ENCODE measurements at places on chromosomes 6 and 20.

- DNase-seq: no peak
Measured at GRCh38 chr20:63074182-63074581, 67.4 kb upstream of the BHLHE23 start.

DNA sequence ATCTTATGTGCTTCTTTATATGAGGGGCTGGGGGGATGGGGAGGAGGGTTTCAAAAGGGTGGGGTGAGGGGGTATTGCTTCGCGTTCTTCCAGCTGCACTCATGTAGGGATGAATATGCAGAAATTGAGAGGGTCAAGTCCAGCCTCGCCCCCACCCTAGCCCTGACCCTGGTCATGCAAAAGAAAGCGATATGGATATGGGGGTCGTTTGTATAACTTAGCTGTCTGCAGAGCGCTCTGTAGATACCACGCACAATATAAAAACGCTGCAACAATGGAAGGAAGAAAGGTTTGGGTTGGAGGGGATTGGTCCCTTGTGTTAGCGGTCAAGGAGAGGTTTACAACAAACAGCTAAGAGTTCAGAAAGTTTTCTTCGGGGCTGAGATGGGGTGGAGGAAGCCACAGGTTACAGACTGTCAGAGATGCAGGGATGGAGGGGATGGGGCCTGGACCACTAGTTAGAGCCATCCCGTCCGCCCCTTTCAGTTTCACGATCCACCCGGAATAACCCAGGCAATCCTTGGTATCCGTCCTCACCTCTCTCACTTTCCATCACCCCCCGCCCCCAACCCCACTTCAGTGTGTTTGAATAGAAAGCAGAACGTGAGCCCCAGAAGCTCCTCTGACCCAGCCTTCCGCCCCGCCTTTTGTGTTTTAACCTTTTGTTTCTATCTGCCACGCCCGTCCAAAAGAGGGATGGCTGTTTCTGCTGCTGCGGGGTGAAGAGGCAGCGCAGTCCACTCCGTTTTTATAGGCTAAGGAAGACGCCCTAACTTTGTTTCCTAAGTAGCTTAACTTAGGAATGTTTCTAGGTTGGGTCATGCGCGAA lies 73.5 kb downstream of the SOX4 start:
- no peak for DNase-seq

DNA sequence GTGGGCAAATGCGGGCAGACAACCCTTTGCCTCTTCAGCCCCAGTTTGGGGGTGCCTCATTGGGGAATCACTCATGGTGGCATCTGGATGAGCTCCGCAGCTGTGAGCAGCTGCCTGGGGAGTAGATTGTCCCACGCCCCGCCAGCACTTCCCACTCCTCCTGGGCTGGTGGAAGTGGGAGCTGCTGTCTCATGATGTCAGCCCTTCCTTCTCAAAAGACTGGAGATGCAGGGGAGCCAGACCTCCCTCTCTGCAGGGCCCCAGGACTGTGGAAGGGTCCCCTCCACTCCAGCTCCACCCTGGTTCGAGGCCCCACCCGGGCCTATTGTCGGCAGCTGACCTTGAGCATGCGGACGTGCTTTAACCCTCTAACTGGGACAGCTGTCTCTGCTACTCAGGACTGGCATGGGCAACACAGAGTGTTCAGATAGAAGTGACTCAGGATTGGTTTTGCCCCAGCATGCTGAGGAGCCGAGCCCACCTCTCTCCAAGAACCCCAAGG lies 2.0 kb downstream of the UNC93A start:
- no peak for DNase-seq

DNA sequence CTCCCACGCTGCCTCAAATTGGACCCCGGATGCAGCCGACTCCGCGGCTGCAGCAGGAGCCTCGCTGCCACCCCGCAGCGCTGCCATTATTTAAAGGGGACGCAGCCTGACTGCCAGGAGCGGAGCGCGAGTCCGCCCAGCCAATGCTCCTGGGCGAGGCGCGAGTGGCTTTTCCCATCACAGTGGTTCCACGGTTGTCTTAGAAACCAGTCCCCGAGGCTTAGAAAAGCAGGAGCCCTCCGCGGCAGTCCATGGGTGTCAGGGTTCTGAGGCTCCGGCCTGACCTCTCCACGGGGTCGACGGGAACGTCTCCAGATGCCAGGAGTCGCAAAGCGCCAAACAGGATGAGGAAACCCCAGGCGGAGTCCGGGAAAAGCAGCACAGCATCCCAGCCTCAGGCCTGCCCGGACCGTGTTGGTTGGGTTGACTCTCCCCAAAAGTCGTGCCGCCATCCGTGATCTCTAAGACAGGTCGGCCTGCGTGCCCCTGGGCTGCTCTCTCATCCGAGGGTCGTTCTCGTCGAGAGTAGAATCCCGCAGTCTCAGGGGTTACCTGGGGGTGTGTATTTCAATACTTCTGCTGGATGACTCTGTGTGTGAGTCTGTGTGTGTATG lies 975.8 kb upstream of the DEFB115 start:
- DNase-seq: no peak

GRCh38 chr6:1834207-1834606 lies 224.5 kb downstream of the FOXC1 start:
- DNase-seq: no peak

DNA sequence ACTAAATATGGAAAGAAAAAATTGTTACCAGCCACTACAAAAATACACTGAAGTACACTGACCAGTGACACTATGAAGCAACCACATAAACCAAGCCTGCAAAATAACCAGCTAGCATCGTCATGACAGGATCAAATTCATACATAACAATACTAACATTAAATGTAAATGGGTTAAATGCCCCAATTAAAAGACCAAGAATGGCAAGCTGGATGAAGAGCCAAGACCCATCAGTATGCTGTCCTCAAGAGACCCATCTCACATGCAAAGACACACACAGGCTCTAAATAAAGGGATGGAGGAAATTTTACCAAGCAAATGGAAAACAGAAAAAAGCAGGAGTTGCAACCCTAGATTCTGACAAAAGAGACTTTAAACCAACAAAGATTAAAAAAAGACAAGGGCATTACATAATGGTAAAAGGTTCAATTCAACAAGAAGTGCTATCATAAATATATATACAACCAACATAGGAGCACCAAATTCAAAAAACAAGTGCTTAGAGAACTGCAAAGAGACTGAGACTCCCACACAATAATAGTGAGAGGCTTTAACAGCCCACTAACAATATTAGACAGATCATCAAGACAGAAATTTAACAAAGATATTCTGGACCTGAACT lies 104.8 kb downstream of the HACE1 start:
- DNase-seq: no peak

GRCh38 chr6:112065426-112065986 lies 11.6 kb downstream of the CCN6 start:
- DNase-seq: no peak

- no peak for DNase-seq
Measured at GRCh38 chr20:11332381-11332780, 585.3 kb upstream of the BTBD3 start.

DNA sequence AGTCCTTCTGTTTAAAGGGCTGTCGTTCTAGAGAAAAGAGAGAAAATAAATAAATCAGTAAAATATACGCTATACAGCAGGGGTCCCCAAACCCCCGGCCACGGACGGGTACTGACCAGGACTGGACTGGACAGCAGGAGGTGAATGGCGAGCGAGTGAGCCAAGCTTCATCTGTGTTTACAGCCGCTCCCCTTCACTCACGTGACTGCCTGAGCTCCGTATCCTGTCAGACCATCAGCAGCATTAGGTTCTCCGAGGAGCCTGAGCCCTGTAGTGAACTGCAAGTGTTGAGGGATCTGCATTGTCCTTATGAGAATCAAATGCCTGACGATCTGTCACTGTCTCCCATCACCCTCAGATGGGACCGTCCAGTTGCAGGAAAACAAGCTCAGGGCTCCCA lies 76.5 kb downstream of the ZNF217 start:
- no peak for DNase-seq

- no peak for DNase-seq
Measured at GRCh38 chr6:138965291-138965874, 22.7 kb downstream of the REPS1 start.

GRCh38 chr20:58044931-58045555 lies 183.4 kb downstream of the ANKRD60 start:
- DNase-seq: no peak

GRCh38 chr6:112980676-112981075 lies 633.5 kb downstream of the RFPL4B start:
- no peak for DNase-seq

DNA sequence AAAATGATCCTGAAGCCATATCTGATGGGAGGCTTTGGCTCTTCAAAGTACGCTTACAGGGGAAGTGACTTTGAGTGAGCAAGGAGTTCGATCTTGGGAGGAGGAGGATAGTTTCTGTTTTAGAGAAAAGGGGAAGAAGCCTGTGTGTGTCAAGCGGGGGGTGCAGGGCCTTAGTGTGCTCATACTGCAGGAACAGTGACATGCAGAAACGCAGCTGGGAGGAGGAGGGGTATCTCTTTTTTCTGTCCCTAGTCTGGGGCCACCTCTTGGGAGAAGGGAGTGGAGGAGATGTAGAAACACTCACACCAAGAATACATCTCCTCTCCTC lies 19.8 kb downstream of the SIRPD start:
- no peak for DNase-seq

DNA sequence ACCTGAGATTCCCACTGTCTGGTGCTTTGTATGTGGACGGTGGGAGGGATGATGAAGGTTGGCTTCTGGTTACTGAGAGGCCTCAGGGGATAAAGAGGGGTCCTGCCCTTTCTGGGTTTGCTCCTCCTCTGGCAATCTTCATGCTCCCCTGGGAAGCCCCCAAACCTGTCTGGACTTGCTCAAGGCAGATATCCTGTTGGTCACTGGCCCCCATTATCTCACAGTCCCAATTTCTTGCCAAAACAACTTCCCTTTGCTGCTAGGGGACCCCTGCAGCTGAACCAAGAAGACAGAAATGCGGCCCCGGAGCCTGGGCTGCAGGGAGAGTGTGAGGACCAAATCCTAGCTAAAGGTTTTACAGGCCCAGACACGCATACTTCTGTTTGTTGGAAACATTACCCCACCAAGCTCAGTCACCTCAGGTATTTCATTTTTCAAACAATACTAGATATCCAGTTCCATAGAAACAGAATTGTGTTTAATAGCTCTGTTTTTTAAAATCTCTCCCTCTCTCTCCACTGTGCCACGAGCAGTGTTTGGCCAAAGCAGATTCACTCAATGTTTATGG lies 63.4 kb upstream of the MRPS10 start:
- no peak for DNase-seq

DNA sequence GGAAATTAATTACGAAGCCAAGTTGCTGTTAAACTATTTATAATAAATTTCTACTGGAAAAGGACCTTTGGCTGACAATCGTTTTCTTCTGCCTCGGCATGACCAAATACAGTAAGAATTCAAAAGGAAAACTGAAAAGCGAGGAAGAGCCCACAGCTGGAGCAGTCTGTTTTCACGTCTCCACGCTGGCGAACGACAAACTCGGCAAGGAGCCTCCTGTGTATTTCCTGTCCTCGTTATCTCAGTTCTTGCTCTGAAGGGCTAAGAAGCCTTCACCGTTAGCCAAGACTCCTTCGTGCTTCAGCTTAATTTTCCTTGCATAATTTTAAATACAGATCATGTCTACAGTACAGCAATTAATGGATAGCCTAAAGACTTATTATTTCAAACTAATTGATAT lies 214.3 kb upstream of the PLCB4 start:
- no peak for DNase-seq

- no peak for DNase-seq
Measured at GRCh38 chr6:163133691-163134090, 280.8 kb upstream of the QKI start.

GRCh38 chr20:61977419-61977786 lies 88.3 kb downstream of the TAF4 start:
- DNase-seq: no peak

DNA sequence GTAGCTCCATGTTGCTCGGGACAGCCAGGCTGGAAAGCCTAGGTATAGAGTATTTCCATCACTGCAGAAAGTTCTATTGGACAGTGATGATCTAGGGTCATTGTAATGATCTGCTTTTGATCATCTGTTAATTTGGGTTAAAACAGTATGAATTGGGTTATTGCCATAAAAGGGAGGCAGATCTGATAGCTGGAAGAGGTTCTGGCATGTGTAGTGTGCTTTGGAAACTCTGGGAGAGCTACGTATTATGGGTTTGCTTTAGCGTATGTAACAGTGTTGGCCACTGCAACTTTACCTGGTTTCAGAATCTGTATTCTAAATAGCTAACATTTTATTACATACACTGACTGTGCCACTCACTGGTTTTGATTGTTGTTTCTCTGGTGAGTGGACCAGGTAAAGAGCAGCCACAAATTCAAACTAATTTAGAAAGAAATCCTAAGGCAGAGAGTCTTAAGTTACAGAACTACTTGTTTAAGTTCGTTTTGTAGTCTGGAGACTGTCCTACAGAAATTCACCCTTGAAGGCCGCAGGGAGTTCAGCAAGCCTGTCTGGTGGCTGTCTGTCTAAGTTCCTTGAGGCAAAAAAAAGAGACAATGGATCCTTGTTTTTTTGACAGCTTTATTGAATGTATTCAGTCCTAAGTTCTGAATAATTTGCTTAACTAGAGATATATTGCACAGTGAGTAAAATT lies 300.3 kb downstream of the PRL start:
- DNase-seq: no peak

DNA sequence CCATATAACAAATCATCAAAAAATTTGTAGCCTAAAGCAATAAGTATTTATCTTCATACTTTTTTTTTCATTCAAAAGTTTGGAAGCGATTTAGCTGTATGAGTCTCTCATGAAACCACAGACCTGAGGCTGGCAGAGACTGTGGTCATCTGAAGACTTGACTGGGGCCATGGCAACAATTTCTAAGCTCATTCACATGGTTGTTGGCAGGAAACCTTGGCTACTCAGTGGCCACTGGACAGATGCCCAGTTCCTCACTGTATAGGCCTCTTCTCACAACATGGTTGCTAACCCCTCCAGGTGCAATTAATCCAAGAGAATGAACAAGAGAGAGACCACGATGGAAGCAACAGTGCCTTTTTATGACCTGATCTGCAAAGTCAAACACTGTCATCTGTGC lies 235.9 kb downstream of the BTBD3 start:
- DNase-seq: no peak

- no peak for DNase-seq
Measured at GRCh38 chr6:88722686-88723085, 240.7 kb downstream of the RNGTT start.

DNA sequence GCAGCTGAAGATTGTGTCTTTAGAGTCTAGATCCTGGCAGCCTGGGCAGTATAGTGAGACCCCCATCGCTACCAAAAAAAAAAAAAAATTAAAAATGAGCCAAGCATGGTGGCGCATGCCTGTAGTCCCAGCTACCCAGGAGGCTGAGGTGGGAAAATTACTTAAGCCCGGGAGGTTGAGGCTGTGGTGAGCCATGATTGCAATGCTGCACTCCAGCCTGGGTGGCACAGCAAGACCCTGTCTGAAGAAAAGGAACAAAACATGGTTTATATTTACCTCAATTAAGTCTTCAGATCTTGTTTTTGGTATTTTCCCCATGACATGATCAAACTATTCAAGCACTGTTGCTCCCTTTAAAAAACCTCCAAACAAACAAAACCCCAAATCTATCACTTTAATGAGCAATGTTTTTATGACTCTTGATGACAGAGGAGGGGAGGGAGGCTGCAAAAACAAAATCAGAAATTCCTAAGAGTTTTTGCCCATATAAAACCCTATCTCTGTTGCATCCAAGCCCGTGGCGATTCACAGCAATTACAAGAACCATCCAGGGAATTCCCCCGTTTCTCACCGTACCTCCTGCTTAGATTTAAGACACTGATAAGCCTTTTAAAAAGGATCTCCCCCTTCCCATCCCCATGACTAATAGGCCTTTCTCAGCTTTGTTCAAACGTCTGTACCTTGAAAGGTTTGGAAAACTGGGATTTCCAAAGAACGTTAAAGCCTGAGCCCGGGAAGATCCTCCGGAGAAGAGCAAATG lies 259.9 kb downstream of the BMP7 start:
- DNase-seq: no peak

- no peak for DNase-seq
Measured at GRCh38 chr20:14360416-14360815, 23.0 kb upstream of the FLRT3 start.

All from activated naive CD8-positive, alpha-beta T cell treated with anti-CD3 and anti-CD28 coated beads, Interleukin-2, amount 50 U/mL, for 16 hours (primary cell).